DMS79 treated with DMSO at 0.1 percent for 48 hours (cell line): ENCODE measurements at places on chromosomes 13 and 19.
A peak's percentile ranks its signal among the peaks of the same experiment; 100 is the strongest.

- DNase-seq, result no peak
These were observed 1.9 kb upstream of the PLPPR3 start for GRCh38 chr19:823565-824121.

DNA sequence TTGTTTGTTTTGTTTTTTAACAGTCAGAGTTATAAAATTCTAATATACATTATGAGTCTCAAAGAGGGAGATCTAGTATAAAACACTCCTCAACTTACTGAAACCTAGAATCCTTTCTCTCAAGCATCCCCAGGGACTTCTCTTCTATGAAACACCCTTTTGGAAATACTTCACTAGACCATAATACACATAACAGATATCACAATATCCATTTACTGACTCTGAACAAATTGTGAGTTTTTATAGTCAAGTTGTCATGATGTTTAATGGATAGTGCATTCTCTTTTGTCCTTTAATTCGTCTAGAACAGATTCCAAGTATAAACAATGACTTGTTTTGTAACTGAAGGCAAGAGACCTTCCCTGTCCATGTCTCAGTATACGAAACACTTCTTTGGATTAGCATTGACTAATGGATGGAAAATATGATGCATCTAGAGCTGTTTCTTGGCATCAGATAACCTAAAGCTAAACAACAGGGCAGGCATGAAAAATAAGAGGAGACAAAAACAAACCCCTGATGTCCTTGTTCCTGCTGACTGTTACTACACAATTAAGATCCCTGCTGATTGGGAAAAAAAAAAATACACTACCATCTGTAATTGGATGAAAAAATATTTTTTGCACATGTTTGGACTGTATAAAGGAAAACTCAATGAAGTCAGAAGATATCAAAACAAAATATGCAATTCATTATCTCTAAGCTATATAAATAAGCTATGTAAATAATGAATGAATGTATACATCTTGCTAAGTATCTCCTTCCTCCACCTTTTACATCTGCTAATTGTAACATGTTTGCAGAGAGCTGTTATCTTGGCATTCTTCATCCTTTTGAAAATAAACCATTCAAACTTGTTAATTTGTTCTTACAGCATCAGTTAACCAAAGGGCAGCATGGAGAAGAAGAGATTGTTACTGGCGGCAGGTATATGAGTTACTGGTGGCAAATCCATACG is 214.2 kb downstream of the LACC1 start:
- DNase-seq, result no peak

DNA sequence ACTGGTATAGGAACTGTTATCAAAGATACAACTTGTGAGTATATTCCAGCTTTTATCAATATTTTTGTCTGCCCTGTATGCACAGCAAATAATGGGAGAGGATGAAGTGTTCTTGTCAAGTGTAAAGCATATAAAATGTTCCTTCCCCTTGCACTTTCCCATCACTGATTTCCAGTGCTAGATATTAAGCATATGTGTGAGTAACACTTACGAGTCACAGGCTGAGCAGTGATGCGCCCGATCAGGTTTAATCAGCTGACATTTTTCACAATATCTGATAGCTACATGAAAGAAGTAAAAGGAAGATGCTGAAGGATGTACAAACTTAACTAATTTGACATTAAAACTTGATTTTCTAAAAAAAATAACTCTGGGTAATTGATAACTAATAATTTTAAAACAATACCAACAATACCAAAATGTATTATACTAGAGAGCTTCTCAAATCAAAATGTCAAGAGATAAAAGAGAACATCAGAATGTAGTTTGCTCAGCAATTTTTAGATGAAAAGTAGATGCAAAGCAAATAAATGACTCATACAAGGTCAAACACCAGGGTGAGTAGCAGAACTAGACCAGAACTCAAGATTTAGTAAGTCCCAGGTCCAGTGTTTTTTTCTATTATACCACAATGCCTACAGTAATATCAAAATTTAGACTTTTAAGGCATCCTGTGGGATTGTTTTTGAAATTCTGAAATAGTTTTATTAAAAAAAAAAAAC is 56.4 kb downstream of the ZDHHC20 start:
- no peak for DNase-seq

DNA sequence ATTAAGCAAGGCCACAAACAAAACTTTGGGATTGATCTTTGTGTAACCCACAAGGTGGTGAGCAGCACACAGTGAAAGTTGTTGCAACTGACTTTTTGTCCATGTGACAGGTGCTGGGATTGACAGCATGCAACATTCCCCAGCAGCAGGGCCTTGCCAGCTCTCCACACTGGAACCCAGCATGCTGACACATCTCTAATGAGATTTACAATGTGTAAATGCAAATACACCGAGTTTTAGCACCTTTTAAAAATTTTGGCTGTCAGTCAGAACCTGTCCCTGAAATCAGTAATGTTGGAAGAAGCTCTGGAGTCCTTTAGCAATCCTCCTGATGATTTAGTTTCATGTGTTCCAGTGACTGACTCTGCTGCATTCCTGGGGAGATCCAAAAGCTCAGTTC is 16.5 kb upstream of the PCDH8 start:
- DNase-seq, result no peak

- no peak for DNase-seq
These were observed 159.0 kb upstream of the FNDC3A start for GRCh38 chr13:48816700-48817099.

GRCh38 chr19:57406516-57407123 is 4.3 kb upstream of the ZNF17 start:
- peak; percentile 49 for DNase-seq

- no peak for DNase-seq
These were observed 66.7 kb upstream of the ZNF536 start for GRCh38 chr19:30305346-30306060.
